ENCODE measurements at places on chromosomes 7 and 10.
A peak's percentile ranks its signal among the peaks of the same experiment; 100 is the strongest.

DNA sequence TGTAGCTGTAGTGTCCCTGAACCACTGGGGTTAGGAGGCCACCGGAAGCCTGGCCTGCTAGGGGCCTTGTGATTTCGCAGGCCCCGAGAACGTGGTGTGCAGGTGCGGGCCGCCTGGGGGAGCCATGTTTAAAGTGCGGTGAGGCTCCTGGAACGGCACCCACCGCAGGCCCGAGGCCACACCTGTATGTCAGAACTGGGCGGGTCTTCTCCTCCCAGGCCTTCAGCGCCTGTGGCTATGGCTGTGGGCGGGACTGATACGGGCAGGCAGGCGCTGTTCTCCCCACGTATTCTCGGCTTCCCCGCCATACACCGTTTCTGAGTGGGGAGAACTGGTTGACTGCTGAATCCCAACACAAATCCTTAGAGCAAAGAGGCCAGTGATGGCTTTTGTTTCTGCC lies 74.8 kb downstream of the DNAJB6 start:
- peak; percentile 5 for DNase-seq

- DNase-seq = no peak
Measured at GRCh38 chr10:86401588-86402282, 35.1 kb upstream of the GRID1 start.

- DNase-seq = no peak
Measured at GRCh38 chr7:78279032-78279431, 480.5 kb downstream of the PHTF2 start.

- DNase-seq = no peak
Measured at GRCh38 chr7:112726076-112726475, 64.1 kb downstream of the TMEM168 start.

GRCh38 chr7:28984217-28984616 lies 26.1 kb upstream of the TRIL start:
- no peak for DNase-seq

DNA sequence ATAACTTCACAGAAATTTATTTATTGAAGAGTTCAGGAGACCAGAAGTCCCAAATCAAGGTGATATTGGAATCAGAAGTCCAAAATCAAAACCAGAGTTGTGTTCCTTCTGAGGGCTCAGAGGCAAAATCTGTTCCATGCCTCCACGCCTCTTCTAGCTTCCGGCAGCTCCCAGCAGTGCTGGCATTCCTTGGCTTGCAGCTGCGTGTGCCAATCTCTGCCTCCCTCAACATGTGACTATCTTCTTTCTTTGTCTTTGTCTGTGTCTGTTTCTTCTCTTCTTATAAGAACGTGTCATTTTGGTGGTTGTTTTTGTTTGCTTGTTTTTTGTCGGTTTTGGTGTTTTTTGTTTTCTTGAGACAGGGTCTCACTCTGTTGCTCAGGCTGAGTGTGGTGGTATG lies 116.1 kb downstream of the APBB1IP start:
- no peak for DNase-seq

DNA sequence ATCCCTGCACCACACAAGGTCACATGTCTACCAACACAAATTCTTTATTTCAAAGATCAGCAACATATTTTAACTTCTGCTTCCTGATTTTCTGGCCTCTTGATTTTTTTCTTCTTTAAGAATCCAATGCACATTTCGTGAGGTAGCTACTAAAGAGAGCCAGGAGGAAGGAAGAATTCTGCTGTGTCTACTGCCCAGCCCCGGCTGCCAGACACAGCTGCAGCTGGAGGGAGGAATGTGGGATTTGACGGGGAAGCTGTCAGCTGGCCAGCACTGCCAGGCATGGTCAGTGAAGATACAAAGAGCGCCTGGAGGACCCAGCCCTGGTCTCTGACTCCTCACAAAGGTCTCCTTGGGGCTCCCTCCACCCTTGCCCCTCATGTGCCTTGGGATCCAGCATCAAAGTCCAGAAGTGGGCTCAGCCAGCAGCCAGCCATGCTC lies 6.9 kb upstream of the AOC1 start:
- DNase-seq = no peak

DNA sequence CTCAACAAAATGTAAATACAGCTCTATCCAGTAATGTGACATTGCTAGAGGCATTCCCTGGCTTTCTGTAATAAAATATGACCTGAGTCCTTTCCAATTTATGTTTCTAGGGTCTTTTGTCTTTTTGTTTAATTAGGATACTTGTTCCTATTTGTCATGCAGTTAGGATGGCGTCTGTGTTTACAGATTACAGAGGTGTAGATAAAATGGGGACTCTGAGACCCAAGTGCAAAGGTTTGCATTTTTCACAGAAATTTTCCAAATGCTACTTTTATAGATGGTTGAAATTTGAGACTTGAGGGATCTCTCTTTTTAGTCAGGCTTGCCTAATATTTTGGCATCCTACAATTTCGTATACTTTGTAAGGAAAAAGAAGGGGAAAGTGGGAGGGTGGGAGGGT lies 332.4 kb downstream of the PTEN start:
- no peak for DNase-seq

DNA sequence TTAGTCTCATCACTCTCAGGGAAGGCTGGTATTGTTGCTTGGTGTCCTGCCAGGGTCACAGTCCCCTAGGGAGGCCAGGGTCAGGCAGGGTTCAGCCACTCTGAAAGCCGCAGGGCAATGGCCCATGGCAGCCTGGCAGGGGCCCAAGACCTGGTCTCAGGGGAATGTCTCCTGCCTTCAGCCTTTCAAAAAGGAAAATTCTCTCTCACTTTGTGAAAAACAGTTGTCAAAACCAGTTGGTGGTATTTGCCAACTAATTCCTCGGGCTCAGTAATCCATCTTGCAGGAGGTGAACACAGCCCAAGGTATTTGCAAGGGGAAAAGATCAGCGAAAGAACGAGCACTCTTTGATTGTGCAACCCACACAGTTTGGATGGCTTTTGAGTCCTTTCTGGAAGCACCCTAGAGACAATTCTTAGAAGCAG lies 101.5 kb downstream of the JCAD start:
- no peak for DNase-seq

DNA sequence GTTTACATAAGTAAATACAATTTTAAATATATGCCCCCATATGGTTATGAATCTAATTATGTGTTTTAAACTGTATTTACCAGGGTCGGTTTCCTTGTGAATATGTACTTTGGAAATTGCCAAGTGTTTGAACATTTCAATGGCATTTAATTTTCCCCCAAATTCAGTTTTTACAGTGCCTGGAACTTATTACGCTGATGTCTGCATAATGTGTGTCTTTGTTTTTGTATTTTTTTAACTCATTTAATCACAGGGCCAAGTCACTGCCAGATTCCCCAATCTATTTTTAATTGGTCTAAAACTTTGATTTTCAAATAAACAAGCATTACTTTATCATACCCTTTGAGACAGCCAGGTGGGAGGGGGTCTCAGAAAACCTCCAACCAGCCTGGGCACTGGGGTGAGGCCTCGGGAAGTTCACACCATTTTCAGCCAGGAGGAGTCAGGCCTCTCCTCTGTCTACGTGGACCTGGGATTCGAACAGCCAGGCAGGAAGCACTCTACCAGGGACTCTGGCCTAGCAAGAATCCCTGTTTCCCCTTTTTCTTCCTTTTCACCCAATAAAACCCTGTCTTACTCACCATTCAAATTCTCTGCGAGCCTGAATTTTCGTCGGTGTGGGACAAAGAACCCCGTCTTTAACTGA lies 151.5 kb upstream of the COL1A2 start:
- DNase-seq = no peak

DNA sequence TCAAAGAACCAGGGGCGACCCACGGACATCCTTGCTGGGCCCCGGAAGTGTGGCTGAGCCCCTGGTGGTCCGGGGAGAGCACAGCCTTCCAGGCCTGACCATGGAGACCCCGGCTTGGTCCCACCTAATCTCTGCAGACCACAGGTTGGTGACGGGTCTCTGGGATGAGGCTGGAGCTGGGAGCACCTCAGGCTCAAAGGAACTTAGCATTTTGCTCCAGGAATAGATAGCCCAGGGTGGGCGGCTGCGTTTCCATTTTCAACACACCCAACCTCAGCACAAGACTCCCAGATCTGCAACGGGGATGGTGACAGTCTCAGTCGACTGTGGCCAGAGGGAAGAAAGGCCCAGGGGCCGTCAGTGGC lies 58.5 kb downstream of the FOXL3 start:
- DNase-seq = no peak

DNA sequence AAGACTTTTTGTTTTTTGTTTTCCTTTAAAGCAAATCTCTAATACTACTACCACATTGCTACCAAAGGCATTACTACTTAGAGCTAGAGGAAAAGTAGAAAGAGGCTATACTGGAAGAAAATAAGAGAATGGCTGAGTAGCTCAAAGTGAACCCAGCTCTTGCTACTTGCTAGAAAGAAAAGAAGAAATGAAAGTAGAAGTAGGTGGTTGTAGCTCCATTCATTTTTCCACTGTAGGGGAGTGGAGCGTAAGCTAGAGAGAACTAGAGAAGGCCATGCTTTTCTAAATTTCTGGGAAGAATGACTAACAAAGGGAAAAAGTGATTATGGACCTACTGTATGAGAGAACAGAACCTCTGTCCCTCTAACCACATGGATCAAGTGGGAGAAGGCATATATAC lies 184.4 kb downstream of the PON1 start:
- DNase-seq = no peak

- DNase-seq = no peak
Measured at GRCh38 chr7:147852833-147853232, 737.7 kb upstream of the C7orf33 start.

GRCh38 chr7:129401228-129401966 lies 32.8 kb upstream of the STRIP2 start:
- no peak for DNase-seq

- no peak for DNase-seq
Measured at GRCh38 chr10:60029475-60029874, 123.1 kb upstream of the CCDC6 start.

DNA sequence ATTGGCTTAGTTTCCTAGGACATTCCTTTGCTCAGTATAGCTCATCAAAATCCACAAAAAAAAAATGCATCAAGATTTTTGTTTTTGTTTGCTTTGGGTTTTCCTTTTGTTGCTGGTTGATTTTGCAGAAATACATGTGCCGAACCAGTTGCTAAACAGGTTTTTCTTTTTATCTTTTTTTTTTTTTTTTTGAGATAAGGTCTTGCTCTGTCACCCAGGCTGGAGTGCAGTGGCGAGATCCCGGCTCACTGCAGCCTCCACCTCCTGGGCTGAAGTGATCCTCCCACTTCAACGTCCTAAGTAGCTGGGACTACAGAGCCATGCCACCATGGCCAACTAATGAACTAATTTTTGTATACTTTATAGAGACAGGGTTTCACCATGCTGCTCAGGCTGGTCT lies 8.3 kb downstream of the CSTF2T start:
- no peak for DNase-seq

DNA sequence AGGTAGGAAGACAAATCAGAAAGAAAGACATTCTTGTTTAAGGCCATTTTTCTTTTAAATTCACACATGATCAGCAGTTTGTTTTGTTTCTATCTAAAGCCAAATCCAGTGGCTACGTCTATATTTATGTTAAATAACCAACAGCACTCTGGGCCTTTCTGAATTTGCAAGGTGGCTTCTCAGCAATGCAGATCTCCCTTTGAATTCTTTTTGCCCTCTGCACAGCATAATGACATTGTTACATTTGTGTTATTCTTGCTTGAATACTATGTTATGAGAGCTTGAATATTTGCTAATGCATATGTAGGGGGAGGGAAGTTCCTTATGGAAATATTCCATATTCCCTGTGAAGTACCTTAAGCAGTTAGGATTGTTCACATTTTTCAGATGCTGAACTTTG lies 73.4 kb upstream of the PPP1R17 start:
- DNase-seq = no peak

DNA sequence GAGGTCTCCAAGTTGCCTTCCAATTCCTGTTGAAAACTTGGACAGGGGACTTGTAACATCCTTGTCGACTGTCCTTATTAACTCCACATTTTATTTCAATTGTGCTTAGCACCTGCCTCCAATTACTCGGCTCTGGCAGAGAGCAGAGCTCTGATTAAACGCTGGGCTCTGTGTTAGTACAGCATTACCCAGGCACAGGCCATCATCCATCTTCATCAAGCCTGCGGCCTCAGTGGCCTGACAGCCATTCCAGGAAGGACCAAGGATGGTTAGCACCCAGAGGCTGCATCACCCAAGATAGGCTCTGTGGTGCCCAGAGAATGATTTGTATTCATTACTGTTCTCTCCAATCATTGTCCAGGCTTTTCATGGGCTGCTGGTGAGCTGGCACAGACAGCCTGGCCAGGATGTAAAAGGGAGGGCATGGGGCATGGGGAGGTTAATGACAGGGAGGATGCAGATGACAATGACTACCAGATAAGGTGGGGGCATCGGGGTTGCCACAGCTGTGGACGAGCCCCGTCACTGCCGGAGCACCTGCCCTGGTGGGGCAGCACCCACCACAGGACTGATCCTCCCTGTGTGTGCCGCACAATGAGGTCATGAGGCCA lies 123.3 kb downstream of the PTPN20 start:
- DNase-seq = no peak

DNA sequence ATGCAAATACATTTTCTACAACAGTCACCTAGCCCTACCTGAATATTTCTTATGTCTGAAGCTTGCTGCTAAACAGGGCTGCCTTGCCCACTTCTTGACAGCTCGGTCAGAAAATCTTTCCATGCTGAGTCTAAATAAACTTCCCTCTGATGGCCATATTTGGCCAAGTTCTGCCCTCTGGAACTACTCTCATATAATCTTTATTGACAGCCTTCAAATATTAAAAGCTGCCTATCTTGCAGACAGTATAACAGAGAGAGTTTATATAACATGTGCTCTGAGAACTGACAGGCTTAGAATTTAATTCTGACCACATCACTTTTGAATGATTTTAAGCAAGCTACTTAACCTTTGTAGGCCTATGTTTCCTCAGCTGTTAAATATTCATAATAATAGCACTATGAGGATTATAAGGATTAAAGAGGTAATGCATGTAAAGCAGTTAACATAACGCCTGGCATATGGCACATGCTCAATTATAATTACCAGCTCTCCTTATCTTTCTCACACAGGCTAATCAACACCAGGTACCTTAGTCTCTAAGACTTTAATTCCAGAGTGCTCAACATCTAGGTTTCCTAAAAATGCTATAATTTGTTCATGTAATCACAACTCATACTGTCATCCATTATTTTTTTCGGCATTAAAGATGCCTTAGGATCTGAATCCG lies 334.1 kb downstream of the HPSE2 start:
- no peak for DNase-seq

- DNase-seq = no peak
Measured at GRCh38 chr10:28685717-28686116, 8.4 kb downstream of the BAMBI start.

- DNase-seq = no peak
Measured at GRCh38 chr10:80373502-80373901, 16.9 kb downstream of the DYDC2 start.

DNA sequence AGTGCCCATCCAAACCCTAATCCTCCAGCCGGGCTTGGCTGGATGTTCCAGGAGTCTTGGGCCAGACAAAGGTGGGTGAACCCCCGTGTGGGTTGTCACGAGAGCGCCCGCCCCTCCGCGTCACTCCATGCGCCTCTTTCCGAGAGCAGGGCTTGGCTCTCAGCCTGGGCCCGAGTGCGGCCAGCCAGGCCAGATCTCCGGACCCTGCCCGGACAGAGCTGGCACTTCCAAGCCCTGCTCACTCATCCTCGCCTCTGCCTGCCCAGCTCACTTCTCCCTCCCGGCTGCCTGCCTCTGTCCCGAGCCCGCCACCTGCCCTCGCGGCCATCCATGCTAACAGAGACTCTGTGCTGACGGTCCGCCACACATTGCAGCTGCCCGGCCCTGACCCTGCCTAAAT lies 34.6 kb downstream of the AGAP3 start:
- DNase-seq = no peak

GRCh38 chr7:2812114-2812487 lies 32.0 kb downstream of the GNA12 start:
- DNase-seq = no peak
